ENCODE measurements at places on chromosomes 7 and 10.
A peak's percentile ranks its signal among the peaks of the same experiment; 100 is the strongest.

DNA sequence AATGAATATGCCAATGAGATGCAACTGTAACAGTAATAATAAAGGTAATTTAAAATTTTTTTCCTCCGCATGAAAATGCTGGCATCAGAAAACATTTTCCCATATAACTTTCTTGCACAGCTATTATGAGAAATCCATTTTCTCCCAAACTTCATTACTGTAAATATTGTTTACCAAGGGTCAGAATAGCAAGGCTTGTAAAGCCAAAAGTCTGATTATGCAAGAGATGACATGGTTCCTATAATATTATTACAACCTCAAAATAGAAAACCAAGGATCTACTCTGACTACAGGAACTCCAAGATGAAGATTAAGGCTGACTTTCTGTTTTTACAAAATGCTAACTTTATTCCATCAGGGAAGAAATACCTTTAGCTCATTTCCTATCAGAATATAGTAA lies 162.7 kb upstream of the CDK1 start:
- no peak for DNase-seq

DNA sequence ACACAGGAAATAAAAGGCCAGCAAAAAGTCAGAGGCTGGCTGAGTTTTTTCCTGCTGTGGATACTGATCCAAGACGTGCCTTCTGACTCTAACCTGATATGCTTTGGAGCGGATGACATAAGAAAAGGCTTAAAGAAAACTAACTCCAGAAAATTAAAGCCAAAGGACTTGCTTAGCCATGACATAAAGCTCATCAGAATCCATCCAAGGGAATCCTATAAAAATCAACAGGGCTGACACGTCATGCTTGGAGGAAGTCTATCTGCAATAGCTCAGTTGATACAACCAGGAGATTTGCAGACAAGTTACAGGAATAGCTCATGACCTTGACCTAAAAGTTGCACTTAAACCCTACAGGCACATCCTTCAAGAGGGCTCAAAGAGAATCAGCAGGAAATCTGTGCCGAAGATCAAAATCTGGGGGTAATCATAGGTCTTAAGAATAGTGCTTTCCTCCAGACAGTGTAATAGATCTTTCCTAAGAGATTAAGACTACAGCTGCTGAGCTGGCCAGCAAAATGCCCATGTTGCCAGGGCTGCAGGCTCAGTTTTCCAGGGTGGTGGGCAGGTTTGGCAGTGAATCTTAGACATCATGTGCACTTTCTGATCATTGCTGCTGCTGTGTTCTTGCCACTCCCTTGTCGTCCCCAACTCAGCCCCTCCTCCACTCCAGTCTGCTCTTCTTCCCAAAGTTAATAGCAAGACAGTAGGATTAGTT lies 111.5 kb upstream of the SVIL start:
- DNase-seq, result no peak

GRCh38 chr7:87199700-87200450 lies 19.7 kb downstream of the TMEM243 start:
- no peak for DNase-seq

- DNase-seq, result no peak
Observed at GRCh38 chr7:114932991-114933390, 11.1 kb downstream of the MDFIC start.

GRCh38 chr7:22681852-22682657 lies 44.9 kb upstream of the IL6 start:
- DNase-seq, result no peak

GRCh38 chr7:47775238-47775637 lies 173.0 kb downstream of the PKD1L1 start:
- no peak for DNase-seq

DNA sequence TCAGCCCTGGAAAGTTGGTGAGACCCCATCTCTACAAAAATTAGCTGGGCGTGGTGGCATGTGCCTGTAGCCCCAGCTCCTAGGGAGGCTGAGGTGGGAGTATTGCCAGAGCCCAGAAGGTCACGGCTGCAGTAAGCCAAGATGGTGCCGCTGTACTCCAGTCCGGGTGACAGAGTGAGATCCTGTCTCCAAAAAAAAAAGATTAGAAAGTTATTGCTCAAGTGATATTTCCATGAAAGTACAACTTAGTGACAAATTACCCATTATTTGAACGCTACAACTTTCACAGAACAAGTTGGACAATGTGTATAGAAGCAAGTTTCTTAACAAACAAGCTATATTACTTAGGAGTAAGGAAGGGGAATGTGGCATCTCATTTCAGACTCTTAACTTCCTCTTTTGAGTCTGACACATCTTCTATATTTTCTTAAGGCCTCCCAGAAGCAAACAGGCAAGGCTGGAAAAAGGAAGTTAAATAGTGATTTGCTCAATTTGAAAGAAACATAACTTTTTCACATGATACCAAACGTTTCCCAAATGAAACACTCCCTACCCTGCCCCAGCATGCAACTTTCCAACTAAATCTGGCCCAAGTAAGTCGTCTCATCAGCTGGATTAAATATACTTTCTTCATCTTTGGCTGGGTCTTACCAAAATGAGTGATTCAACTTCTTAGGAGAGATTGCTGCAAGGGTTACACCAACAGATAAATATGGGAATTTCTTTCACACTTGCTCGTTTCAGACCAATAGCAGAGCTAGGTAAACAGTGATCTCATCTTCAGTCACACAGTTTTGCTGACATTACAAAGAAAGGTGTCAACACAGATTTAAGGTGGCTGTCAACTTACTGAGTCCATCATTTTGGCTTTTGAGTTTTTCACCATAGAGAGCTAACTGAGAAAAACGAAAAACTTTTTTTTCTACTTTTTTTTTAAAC lies 66.3 kb upstream of the KLF6 start:
- no peak for DNase-seq

GRCh38 chr10:76432016-76433012 lies 1000.9 kb downstream of the LRMDA start:
- no peak for DNase-seq

DNA sequence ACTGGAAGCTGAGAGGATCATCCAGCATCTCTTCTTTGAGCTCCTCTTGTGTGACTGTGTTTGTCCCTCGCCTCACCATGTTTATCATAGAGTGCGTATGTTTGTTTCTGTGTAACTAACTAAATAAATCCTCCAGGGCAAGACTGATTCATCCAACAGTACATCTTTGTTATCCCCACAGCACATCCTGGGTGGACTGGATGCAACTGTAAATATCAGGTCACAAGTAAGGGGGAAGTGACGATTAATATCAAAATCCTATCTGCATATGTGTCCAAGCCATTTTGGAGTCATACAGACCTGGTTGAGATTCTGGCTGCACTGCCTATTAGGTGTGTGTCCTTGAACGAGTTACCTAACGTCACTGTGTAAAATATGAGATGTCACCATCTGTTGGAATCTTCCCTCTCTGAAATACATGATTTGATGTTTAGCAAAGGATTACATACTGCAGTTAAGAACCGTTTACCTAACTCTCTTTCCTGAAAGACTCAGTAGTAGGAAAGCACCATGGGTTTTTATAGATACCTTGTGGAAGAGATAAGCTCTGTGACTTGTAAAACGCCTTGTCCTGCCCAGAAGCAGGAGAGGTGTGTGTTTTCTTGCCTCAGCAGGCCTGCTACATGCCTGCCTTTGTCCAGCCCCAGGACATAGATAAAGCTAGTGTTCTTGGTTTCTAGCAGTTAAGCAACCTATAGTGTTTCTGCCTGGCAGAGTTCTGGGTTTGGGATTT lies 25.8 kb downstream of the WBP1L start:
- no peak for DNase-seq

- no peak for DNase-seq
Observed at GRCh38 chr7:152667958-152668357, 8.0 kb downstream of the XRCC2 start.

DNA sequence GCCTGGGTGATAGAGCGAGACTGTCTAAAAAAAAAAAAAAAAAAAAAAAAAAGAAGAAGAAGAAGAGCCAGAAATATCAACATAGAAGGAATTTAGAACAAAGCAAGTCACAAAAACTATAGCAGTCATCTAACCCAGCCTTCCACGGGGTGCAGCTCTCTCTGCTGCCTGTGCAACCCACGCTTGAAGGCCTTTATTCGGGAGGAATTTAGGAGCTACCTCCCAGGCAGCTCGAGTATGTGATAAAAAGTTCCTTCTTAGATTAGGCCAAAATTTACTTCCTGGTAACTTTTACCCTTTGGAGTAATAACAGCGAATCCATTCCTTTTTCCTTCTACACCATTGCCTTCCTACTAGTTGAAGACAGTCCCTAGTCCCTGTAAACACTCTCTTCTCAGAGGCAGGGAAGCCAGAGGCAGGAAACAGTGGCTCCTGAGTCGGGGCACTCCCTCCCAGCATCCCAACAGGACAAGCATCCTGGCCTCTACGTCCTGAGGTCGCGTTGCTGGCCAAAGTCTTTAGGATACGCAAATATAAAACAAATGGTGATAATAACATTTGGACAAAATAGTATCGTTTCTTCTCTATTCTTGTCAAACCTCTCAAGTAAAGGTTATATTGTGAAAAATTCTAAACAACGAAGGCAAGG lies 109.3 kb upstream of the KMT2C start:
- no peak for DNase-seq

- DNase-seq, result peak; percentile 46
Observed at GRCh38 chr7:140403878-140404564, at the start of gene RAB19. TSS of gene RAB19 (plus strand) at chr7:140404058. CDS start at chr7:140407647, 3,589 bp downstream.

DNA sequence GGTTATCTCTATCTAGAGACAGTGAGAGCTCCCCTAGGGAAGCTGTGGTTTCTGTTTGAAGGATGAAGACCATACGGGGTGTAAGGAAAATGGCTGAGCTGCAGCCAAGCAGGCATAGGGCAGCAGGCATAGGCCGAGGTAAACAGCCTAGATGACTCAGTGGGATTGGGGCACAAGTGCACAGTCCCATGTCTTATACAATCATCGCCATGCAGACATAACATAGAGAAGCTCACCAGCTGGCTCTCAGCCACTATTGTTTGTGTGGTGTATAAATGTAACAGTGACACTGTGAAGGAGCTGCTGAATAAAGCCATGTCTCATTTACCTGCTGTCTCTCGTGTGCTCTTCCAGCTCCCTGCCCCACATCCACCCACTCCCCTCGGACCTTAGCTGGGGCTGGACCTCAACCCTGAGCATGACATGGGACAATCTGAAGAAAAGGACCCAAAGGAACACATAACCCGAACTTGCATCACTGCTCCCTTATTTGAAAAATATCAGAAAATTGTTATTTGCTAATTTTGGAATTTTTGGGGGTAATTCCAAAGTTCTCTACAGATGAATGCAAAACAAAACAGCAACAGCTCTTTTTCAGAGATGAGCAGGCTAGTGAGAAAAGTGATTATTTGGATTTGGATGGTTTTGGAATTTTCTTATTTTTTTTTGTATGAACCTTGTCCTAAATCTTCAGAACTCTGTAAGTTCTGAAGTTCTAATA lies 582.7 kb downstream of the REEP3 start:
- DNase-seq, result no peak

DNA sequence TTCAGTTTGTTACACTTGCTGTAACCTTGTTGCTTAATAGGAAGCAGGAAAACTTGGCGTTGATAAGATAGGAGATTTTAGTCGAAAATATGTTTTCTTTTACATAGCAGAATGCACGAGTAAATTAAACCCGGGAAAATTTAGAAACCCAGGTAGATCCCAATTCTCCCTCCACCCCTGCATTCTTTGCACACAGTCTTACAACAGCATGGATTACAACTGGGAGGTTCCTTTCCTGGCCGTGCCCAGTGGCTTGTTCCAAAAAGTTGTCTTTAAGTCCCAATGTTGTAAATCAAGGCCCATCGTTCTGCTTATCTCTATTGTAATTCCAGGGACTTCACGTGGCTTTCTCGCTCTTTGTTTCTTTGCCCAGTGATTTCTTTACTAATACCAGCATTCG lies 1.1 kb upstream of the DPY19L1 start:
- DNase-seq, result no peak

DNA sequence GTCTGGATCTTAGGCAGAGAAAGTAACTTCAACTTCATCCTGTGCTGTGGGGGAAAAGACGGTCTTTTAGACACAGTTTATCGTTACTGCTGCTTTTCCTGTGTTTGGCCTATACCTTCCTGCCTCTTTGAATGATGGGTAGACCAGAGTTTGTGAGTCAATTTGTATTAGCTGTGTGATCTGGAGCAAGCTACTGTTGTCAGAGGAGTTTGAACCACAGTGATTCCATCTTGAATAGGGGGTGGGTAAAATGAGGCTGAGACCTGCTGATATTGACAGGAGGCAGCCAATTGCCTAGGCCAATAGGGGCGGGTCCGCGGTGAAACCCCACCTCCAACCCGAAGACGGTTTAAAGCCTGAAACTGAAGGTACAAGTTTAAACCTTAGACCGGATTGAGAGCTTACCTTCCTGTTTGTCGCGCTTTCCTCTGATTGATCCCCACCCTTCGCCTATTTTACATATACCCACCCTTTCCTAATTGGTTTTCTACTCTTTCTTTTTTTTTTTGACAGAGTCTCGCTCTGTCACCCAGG lies 35.8 kb upstream of the EIF4H start:
- no peak for DNase-seq

- DNase-seq, result no peak
Observed at GRCh38 chr10:132865851-132866600, 76.3 kb downstream of the CFAP46 start.

- peak; percentile 5 for DNase-seq
Observed at GRCh38 chr10:115860182-115861107, 412.6 kb downstream of the GFRA1 start.

- DNase-seq, result no peak
Observed at GRCh38 chr7:1693991-1694524, 24.0 kb downstream of the ELFN1 start.

GRCh38 chr10:84552478-84552877 lies 224.1 kb downstream of the CCSER2 start:
- DNase-seq, result no peak

GRCh38 chr7:28807396-28807994 lies 150.6 kb downstream of the TRIL start:
- no peak for DNase-seq

DNA sequence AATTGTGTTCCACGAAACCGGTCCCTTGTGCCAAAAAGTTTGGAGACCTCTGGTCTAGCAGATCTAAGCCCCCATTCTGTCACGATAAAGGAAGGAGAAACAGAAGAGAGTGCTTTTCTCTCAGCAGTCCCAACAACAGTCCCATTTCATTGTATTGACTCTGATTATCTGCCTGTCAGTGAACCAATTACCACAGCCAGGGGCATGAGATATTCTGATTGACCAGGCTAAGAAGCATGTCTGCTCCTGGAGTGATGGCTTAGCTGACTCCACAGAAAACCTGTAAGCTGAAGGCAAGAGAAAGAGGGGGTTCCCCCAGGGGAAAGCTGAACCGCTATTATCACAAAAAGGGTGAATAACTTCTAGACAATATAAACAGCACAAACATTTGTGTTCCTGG lies 765.4 kb downstream of the SORCS1 start:
- no peak for DNase-seq

All from NCI-H187 (cell line).